ENCODE measurements at places on chromosomes 2 and 18.

DNA sequence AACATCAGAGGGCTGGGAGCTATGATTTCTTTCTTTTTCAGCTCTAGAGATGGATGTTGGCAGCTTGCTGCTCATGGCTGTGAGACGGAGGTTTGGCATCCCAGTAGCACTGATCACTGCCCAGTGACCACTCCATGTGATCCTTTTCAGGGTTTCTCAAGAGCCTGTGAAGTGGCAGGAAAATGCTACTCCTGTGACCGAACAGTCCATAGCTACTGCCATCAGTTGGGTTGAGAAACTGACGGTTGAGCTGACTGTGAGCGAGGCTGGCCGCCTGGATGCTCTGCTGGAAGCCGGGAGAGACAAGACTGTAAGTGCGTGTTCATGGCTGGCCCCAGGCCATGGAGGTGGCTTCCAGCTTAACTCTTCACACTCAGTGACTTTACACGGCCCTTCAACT, 34.2 kb downstream of the VWA3B start:
- no peak for DNase-seq

DNA sequence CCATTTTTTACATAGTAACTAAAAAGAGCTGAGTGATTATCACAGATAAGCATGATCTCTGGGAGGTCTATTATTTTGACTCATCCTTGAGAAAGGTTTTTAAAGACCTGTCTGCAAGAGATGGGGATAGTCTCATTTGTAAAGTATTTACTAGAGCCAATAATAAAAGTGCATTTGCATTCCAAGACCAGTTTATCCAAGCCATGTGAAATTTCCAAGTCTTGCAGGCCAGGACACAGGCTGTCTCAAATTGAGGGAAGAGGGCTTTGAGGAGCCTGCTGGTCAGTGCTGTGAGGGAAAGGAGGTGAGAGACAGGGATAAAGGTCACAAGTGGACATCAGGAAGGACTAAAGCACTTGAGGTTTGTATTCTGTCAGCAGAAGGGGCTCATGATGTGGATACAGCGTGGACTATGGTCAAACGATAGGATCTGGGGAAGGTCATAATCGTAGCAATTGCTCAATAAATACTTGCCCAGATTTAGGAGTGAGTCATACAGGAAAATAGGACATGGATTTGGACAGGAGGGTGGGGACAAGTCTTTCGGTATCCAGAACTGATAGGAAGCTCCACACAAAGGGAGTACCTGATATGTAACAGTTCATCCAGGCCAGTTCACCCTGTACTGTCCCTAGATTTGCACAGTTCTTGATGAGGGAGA, 6.6 kb upstream of the CDH2 start:
- DNase-seq, result no peak

GRCh38 chr2:61493523-61493942, 22.6 kb upstream of the USP34 start:
- DNase-seq, result no peak

DNA sequence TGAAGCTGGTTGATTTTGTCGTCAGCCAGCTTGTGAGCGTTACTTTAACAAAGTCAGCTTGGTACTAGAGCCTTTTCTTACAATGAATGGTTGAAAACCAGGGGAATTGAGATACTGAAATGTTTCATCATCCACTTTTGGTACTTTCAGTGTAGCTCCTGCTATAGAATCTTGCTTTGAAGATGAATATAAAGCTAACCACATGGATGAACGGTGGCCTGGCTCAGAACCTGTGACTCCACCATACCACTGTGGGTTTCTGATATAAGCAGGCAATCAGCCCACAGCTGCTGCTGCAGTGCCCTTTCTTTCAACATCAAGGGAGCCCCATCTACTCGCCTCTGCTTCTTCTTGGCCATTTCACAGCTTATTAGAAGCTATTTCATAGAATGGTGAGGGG, 53.2 kb upstream of the GPR45 start:
- DNase-seq, result no peak

- DNase-seq, result no peak
Measured at GRCh38 chr2:203897544-203897943, 30.0 kb downstream of the CTLA4 start.

DNA sequence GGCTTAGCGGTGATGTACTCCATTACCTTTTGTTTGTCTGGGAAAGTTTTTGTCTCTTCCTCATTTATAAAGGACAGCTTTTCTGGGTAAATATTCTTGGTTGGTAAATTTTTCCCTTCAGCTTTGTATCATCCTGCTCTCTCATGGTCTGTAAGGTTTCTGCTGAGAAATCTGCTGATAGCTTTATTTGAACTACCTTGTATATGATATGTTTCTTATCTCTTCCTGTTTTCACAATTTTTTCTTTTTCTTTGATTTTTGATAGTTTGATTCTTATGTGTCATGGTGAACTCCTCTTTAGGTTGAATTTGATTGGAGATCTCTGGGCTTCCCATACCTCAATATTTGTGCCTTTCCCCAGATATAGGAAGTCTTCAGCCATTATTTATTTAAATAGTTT, 44.7 kb downstream of the MSTN start:
- no peak for DNase-seq

DNA sequence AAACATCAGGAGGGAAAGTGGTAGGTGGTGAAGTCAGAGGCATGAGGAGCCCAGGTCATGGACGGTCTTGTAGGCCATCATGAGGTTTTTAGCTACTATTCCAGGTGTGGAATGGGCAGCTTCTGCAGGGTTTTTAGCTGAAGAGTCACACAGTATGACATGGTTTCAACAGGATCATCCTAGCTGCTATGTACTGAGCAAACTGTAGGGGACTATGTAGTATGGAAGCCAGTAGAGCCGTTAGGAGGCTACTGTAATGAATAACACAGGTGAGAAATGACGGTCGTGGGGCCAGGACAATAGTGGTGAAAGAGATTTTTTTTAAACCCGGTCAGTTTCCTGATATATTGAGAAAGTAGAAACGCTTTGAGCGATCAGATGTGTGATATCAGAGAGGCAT, 167.6 kb upstream of the FN1 start:
- DNase-seq, result no peak

- no peak for DNase-seq
Measured at GRCh38 chr2:109377976-109378375, 235.8 kb downstream of the SEPTIN10 start.

DNA sequence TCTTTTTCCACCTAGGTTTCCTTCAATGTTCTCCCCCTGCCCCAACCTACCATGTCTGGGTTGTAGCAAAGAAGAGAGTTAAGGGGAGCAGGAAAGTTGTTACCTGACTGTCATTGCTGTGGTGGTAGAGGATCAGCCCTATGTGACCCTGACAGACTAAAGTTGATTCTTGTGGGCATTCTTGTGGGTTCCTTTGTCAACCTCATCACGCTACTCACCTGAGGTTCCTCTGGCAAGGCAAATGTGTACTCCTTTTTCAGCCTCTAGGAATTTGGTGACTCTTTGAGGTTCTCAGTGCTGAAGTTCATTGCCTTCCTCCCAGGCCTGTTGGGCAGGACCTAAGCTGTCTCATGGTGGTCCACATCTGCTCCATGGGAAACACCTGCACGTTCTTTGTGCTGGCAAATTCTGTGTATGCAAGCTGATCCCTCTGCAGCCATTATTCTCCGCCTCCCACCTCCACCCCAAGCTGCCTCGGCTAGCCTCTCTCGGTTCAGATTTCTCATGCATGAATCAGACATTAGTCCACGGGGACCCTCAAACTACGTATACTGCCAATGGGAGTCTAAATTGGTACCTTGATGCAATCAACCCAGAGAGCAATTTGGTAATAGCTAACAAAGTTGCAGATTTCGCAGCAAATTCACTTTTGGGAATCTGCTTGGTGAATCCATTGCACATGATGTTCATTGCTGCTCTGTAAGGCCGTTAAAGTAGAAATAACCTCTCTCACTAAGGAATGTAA, 1.5 kb upstream of the GMCL1 start:
- no peak for DNase-seq

- no peak for DNase-seq
Measured at GRCh38 chr2:106521016-106521415, 33.9 kb downstream of the CD8B2 start.

GRCh38 chr2:1672738-1673137, 71.6 kb downstream of the PXDN start:
- DNase-seq, result no peak

GRCh38 chr2:207311316-207312005, 145.7 kb upstream of the KLF7 start:
- DNase-seq, result no peak

Data from hypothalamus (tissue), 51 donors.